Camera-type eye (tissue), 1 donor: ENCODE measurements at places on chromosomes 4 and X. TPM values are rescaled to one million over a fixed set of nuclear protein-coding genes. Genes with fewer than 3 reads are reported as not detected.

TEX13C gene
- total RNA-seq = not detected

PAGE2B gene
- not detected for total RNA-seq

GABRB1 gene
- total RNA-seq = 3.4 TPM

MAGEB4 gene
- not detected for total RNA-seq
